GM06990 (cell line): ENCODE measurements at places on chromosomes 1 and 21.

DNA sequence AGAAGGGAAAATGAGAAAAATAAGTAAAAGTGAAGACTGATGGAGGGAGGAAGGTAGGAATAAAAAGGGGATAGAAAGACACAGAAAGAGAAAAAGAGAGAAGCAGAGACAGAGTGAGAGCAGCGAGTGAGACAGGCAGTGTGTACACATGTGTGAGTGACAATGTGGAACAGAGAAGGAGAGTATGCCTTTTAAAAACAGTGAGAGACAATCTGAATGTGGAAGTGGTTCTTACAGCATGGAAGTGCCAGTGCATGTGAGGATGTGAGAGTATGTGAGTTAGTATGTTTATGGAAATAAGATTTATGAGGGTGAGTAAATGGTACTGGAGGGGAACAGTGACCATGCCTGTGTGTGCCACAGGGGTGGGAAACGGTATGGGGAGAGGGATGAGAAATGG lies 1.2 kb downstream of the NEGR1 start:
- DNase-seq: no peak

GRCh38 chr1:51818487-51818886 lies 60.0 kb downstream of the NRDC start:
- no peak for DNase-seq

- no peak for DNase-seq
These were observed 358.8 kb upstream of the B3GALT2 start for GRCh38 chr1:193545171-193545570.

- DNase-seq: no peak
These were observed 5.5 kb downstream of the SDCCAG8 start for GRCh38 chr1:243261390-243261789.

- DNase-seq: no peak
These were observed 577 bp downstream of the RAB3GAP2 start for GRCh38 chr1:220271706-220272046.

DNA sequence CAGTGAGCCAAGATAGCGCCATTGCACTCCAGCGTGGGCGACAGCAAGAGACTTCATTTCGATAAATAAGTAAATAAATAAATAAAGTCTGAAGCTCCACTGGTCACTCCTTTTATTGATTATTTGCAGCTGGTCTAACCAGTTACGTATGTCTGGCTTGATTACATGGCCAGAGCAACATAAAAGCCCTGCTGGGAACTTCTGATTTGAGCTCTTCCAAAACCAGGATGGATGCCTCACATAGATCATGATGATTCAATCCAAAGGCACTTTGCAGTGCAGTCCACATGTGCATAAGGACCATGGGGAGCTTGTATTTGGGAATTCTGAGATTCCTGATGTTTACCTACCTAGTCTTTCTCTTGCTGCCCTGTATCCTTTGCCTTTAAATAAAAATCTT lies 24.0 kb downstream of the NSUN4 start:
- no peak for DNase-seq

DNA sequence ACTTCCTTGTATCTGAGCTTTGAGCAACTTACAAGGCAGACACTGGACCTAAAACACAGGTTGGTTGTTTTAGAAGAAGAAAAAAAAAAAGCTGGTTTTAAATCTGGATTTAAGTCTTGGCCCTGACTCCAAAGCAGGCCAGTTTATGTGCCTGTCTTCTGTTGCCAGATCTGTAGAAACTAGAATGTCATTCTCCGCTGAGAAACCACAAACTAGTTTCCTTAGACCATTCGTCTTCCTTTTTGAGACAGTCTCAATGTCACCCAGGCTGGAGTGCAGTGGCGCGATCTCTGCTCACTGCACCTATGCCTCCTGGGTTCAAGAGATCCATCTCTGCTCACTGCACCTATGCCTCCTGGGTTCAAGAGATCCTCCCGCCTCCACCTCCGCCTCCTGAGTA lies 33.9 kb downstream of the APP start:
- peak; percentile 47 for DNase-seq

GRCh38 chr1:59738152-59738551 lies 76.6 kb upstream of the HOOK1 start:
- no peak for DNase-seq

DNA sequence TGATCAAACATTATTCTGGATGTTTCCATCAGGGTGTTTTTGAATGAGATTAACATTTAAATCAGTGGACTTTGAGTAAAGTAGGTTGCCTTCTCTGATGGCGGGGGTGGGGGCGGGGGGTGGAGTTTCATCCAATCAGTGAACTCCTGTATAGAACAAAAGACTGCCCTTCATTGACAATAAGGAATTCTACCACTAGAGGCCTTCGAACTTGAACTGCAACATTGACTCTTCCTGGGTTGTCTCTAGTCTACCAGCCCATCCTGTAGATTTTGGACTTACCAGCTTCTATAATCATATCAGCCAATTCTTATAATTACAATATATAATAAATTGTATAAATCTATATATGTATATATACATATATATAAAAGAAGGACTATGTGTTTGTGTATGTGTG lies 520.4 kb upstream of the CXADR start:
- no peak for DNase-seq

DNA sequence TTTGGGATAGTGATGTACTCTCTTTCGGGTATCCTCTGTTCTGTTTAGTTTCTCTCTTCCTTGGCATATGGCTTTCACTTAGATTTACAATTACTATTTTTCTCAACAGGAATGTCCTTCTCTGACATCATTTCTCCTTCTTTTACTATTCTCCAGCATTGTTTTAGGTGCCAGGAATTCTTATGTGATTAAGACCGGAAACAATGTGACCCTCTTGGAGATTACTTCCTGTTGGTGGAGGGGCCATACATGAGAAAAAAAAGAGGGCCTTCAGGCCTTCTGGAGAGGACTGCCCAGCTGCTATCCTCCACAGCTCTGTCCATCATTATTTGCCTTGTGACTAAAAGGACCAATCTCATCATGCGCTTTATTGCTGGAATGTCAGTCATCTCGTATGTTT lies 50.4 kb upstream of the ADAMTS5 start:
- DNase-seq: no peak

DNA sequence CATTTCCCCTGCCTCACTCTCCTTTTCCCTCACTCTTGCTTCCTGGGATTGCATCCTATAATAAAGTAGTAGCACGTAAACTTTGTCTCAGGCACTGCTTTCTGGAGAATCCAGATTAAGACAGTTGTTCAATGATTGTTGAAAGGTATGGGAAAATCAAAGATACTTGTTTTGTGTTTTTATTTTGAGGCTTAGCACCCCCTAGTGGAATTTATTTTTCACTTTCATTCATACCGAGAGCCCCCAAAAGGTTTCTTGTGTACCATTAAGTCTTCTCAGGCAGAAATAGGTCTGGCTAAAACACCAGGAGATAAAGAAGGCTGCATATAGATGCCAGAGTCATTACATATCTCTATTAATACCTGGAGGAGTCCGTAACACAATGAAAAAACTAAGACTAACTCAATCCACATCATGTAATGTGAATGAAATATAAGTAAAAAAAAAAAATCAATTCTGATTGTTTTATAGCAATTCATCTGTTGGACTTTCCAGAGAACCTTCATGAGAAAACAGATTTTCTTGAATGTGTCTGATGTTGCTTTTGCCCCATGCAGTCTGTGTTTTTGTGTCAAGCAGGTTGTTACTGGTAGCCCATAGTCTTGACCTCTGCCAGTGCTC lies 103.5 kb downstream of the RPE65 start:
- no peak for DNase-seq

DNA sequence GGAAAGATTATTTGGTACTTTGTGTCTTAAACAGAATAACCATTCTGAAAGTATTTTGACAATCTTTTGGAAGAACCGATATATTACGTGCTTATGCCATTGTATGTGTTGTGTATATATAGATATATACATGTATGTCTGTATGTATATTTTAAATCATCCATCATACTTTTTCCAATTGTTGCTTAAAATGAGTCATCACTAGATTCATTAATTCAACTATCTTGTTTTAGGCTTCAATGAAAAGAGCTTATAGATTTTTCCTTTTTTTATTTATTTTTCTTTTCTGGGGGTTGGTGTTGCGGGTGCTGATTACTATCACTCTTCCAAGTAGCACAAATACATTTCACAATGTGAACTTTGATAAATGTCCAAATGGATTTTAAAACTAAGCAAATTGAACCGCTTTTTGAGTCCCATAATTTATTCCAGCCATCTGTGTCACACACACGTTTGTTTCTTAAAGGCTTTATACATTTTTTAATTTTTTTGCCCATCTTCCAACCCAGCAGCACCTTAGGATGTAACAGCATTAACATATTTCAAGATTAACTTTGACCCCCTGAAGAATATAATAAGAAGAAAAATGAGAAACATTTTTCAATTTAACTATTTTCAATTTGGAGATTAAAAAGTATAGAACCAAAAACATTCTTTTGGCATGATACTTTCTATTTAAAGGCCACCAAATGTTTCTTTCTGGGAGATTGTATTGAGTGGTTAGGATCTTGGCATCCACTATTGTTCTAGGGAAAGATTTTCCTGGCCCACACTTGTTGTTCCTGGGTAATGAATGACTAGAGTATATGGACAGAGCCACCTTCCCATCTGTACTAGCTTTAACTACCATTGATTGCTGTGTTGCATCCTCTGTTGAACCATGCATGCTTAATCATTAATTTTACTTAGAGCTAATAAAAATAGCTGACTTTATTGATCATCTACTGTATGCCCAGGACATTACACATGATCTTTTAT lies 9.3 kb upstream of the DPYD start:
- no peak for DNase-seq

DNA sequence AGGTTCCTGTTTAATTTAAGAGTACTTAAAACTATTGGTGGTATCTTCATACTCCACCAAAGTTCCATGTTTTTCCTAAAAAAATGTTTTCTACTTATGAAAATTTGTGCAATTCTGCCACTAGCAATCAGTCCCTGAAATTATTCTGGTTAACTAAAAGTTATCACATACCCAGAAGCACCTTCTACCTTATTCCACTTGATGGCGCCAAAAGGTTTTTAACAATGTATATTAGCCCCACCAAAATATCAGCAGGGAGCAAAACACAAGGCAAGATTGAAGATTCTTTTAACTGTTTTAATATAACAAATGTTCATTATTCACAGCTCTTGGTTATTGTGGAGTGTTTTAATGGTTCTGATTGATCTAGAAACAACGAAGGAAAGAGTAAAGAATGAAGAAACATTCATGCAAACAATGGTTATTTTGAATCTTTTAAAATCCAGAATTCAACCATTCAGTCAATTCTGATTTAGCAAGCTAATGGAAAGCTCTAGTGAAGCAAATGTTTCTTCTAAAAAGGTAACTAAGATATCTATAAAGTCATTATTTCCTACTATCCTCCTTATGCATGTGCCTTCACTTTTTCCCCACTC lies 67.2 kb downstream of the TTLL7 start:
- peak; percentile 3 for DNase-seq

- DNase-seq: no peak
These were observed 170.9 kb downstream of the ZBTB18 start for GRCh38 chr1:244221991-244222390.

- no peak for DNase-seq
These were observed 103.2 kb upstream of the VANGL1 start for GRCh38 chr1:115538579-115538978.

GRCh38 chr1:197951089-197951488 lies 33.9 kb downstream of the LHX9 start:
- no peak for DNase-seq

- no peak for DNase-seq
These were observed 83.9 kb upstream of the EDEM3 start for GRCh38 chr1:184838504-184838951.

DNA sequence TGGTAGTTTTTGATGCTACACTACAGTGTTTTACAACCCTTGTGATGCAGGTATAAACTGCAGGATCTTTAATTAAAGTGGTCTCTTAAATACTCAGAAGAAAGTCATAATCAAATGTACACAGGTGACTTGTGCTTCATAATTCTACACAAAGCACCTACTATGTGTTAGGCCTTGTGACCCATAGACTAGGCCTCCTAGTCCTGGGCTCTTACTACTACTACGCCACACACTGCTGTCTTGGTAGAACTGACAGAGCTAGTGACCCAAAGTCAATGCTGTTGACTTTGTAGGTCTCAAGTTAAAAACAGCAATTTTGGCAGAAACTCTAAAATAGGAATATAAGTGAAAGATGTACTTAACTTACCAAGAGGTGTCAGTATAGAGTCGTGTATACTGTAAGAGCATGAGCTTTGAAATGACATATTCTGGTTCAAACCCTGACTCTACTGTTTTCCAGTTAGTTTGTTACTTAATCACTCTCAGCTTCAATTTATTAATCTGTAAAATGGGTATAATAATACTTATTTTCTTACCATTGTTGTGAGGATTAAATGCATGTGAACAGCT lies 48.6 kb upstream of the LMO4 start:
- no peak for DNase-seq

DNA sequence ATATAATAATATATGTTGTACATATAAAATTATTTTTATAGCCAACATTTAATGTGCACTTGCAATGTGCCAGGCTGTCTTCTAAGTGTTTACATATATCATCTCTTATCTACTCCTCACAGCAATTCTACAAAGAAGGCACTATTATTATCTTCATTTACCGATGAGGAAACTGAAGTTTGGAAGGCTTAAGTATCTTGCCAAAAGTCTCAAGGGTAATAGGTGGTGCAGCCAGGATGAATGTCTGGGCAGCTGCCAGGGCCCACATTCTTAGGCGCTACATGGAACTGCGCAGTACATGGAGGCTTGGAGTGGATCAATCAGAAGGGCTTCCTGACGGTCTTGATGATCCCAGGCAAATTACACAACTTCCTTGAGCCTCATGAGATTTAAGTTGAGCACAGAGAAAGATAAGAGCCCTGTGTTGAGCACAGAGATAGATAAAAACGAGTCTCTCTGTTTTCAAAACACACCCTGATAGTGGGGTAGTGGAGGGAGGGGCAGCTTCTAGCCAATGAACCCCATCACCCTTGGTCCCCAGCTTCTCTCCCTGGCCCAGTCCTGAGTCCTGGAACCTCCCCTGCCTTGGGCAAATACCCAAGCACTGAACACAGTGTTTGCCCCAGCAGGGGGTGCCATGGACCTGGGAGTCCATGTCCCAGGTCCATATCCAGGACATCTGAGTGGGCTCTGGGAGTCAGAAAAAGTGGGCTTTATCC lies 9.2 kb downstream of the POU3F1 start:
- no peak for DNase-seq

GRCh38 chr1:109845658-109846057 lies 65.0 kb upstream of the CSF1 start:
- no peak for DNase-seq

DNA sequence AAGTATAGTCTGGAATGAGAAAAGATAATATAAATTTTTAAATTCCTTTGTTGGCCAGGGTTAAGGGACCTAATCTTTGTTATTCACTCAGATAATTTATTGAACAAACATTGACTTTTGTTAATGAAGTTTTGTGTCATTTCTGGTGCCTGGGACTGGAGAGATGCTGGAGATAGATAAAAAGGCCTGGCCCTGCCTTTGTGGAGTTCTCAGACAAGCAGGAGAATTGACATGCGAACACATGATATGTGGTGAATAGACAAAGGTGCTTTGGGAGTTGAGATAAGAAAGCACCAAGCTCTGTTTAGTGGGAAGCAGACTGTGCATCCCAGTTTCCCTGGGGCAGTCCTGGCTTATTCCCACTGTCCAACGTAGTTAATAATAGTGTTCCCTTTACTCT lies 8.5 kb downstream of the C1orf21 start:
- no peak for DNase-seq
